ENCODE measurements at places on chromosomes 7 and 10.

GRCh38 chr7:87941138-87941537, 7.1 kb downstream of the ADAM22 start:
- no peak for DNase-seq

- no peak for DNase-seq
Observed at GRCh38 chr7:48083114-48083830, 5.8 kb upstream of the UPP1 start.

- DNase-seq = peak; percentile 66
Observed at GRCh38 chr7:36280840-36281812, 108.5 kb upstream of the ANLN start.

DNA sequence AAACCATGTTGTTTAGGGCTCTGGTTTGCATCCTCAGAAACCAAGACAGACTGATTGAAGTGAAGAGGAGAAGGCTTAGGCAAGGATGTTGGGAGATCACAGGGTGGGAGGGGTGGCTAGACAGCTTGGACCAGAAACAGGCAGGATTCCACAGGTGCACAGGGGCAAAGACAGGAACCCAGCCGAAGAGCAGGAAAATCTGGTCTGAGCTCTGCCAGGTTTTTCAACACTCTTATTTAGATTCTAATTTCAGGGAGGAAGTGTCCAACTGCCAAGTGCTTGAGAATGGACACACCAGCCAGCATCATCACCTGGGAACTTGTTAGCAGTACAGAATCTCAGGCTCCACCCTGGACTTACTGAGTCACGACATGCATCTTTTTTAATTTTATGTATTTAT, 93.8 kb downstream of the MARCHF5 start:
- DNase-seq = no peak

DNA sequence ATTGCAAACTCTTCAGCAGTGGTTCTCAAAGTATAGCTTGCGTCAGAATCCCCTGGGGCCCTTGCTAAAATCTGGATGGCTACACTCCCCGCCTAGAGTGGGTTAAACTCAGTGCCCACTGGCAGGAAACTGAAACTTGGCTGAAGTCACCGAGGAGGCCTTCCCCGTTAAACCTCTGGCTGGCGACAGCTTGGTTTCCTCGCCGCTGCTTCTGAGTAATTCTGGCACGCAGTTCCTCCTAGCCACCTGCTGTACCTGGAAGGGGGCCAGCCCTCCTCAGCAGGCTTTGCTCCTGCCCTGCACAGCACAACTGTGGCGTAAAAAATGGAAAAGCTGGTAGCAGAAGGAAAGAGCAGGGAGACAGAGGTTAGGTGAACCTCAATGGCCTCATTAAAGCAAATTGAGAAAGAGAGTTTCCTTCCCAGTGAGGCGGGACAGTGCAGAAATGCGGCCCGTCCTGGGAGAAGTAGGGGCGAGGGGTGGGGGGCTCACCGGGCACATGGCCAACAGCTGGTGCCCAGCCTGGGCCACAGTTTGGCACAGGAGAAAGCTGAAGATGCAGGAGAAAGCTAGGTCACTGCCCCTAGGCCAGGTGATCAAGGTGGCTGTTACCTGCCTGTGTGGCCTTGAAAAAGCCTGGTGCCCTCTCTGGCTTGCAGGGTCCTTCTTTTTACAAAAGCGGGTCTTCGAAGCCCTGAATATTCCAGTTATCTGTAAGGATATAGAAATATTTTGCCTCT, 46.6 kb downstream of the ALOX5 start:
- no peak for DNase-seq

DNA sequence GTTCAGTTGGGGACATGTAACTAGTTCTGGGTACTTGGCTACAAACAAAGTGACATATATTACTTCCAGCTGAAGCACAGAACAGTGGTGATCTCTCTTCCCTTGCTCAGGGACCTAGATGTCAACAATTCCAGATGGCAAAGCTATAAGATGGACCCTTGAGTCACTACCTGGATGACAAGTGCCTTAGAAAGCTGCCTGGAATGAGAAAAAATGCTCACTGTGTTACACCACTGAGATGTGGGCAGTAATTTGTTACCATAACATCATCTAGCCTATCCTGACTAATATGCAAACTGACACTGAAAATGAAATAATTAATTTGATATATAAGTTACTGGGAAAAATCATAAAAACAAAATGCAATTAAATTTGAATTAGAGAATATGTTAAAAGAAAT, 16.4 kb upstream of the CTTNBP2 start:
- no peak for DNase-seq

DNA sequence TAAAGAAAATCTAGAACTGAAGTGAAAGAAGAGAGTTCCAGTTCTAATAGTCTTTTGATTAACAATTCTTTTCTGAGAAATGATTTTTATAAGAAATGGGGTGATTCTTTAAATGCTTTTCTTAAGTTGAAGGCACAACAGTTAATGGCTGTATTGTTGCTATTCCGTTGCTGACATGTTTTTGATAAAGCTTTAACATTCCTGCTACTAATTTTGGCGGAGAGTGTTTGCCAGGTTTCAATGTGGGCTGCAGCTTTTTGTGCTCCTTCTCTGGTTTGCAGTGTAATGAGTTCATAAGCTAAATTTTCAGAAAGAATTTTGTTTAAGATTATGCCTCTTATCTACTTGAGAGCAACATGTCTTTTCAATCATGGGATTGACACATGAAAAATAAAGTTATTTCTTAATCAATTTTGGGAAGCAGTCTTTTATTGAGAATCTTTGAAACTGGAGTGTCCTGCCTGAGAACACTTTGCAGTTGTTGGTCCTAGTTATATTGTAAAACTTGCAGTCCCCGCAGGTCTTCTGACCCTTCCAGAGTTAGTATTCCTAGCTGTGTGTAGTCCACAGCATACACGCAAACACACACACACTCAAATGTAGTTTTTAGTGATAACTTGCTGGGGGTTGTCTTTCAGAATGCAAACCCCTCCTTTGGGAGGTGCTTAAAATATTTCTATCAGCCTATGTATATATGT, 56.7 kb downstream of the COL17A1 start:
- no peak for DNase-seq

- no peak for DNase-seq
Observed at GRCh38 chr7:151456276-151456675, 16.3 kb upstream of the CRYGN start.

DNA sequence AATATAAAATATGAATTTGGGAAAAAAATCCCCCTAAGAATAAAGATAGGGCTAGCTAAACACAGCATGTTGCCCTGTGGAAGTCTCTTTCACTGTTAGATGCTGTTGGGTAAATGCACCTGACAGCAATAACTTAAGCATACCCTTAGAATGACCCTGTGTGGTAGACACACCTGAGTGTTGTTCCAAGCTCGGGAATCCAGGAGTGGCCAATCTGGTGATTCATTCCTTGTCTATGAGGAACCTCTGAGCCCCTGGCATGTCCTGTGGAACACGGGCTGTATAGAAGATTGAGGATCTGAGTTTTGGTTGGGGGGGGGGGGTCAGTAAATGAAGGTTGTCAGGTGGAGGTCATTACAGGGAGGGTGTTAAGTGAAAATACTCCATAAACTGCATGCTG, 730.0 kb upstream of the IGFBP3 start:
- no peak for DNase-seq

GRCh38 chr7:17274551-17275245, 23.8 kb upstream of the AHR start:
- no peak for DNase-seq

GRCh38 chr10:129416956-129417765, 49.9 kb upstream of the MGMT start:
- no peak for DNase-seq

GRCh38 chr7:100370303-100370702, 3.0 kb upstream of the PILRA start:
- DNase-seq = no peak

- no peak for DNase-seq
Observed at GRCh38 chr7:5779141-5779540, 2.3 kb downstream of the RNF216 start.

Data from amniotic stem cell (primary cell).